ENCODE measurements at places on chromosomes 2 and 18.

GRCh38 chr2:5851410-5851809 lies 159.2 kb downstream of the SOX11 start:
- no peak for DNase-seq

DNA sequence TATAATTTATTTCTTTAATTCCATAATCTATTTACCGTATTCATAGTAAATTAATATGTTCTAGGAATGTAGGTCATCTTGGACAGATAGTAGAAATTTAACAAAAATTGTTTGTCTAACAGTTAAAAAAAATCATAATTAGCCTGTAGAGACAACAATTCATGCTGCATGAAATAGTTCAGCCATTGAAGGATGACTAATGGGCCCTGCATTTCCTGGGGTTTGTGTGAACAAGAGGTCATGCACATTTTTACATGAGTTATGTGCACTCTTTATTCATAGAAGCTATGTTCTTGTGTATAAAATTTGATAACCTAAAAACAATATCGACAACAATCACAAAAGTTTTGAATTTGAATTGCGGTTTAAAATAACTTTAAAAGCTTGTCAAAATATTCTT lies 1663.6 kb downstream of the SUCLG1 start:
- peak; percentile 71 for DNase-seq

GRCh38 chr18:13216711-13217465 lies 1.7 kb upstream of the LDLRAD4 start:
- no peak for DNase-seq

DNA sequence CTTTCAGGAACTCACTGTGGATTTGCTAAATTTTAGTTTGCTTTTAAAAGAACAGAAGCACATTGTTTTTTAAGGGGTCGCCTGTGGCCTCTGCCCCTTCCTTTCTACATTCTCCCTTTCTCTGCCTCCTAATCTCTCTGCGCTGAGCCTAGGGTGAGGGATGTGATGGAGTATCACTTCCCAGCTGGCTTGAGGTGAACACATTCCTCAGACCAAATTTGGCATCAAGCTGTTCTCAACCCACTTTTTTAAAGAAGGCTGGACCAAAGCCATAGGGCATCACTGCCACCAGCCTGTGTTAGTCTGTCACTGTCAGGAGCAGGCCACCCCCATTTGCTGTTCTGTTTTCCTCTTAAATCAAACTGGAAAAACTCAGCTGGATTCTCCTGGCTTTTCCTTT lies 27.4 kb downstream of the EIF4E2 start:
- DNase-seq = no peak

DNA sequence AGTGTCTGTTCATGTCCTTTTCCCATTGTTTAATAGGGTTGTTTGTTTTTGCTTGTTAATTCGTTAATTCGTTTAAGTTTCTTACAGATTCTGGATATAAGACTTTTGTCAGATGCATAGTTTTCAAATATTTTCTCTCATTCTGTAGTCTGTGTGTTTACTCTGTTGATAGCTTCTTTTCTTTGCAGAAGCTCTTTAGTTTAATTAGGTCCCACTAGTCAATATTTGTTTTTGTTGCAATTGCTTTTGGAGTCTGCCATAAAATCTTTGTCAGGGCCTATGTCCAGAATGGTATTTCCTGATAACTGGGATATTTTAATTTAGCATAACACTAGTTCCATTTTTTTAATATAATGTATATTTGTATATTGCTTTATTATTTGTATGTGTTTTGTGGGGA lies 1380.1 kb downstream of the SUCLG1 start:
- DNase-seq = no peak

DNA sequence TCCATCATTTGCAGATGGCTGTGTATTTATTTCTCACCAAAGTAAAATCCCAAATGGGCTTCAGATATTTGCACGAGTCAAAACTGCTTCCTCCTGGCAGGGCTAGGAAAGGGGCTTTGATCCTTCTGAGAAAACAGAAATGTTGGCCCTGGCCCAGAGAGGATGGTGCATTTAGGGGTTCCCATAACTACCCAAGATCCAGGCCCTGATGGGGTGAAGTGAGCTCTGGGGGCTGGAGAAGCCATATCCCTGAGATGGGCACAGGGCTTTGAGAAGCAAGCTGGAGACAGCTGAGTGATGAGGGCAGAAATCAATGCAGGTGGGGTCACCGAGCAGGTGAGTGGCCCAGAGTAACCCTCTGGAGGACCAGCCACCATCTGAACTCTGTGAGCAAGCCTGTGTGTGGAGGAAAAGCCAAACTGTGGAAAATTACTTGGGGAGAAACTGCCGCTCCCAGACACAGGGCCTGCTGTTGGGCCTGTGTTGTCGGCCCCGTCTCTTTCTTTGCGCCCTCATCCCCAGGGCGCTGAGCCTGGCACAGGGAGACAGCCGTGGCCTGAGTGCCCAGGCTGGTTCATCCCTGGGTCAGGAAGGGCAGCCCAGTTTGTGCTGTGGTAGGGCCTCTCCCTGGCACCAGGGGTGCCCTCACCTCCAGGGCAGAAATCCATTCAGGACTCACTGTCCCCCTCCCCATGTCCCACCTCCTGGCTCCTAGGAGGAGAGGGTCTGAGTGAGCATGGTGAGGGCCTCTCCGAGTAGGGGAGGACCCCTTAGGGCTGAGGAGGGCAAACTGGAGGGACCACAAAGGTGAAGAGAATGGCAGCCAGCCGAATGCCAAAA lies 167.8 kb upstream of the HAAO start:
- no peak for DNase-seq

GRCh38 chr18:22946217-22946616 lies 13.1 kb downstream of the RBBP8 start:
- DNase-seq = no peak

- peak; percentile 97 for DNase-seq
These were observed 100.9 kb downstream of the WDSUB1 start for GRCh38 chr2:159185401-159186130.
